Astrocyte of the hippocampus (primary cell): ENCODE measurements at places on chromosomes 5 and 9.
A peak's percentile ranks its signal among the peaks of the same experiment; 100 is the strongest.

DNA sequence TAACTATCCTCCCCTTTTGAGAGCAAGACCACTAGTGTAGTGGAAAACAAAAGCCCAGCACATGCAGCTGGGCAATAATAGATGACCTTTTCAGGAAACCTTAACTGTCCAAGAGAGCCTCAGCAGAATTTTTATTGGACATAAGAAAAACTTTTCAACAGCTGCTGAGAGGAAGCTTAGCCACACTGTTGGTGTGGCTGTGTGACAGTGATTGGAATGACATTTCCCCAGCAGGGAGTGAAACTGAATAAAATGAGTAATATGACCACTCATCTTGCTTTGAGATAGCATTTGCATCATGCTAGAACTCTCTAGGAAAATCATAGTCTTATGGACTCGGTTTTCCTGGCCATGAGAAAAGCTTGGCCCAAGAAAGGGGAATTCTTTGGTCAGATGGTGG, 687.8 kb downstream of the SLCO4C1 start:
- peak; percentile 13 for DNase-seq

GRCh38 chr5:89300426-89300970, 417.5 kb upstream of the MEF2C start:
- DNase-seq, result no peak

DNA sequence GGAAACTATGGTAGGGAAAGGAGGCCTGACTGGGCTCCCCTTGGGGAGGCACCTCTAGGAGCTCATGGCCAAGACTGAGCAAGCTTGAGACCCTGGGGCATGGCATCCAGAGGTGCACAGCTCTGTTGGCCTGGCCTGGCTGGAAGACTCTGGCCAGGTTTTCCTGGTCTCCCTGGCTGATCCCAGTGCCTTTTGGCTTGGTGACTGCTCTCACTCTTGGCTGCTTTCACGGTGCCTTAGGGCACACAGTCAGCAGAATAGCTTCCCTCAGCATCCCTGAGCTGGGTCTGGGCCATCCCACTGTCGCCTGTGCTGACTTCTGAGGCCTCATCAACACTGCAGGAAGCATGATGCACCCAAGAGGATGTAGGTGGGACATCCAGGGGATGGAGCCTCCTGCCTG, 13.4 kb upstream of the DELE1 start:
- no peak for DNase-seq

DNA sequence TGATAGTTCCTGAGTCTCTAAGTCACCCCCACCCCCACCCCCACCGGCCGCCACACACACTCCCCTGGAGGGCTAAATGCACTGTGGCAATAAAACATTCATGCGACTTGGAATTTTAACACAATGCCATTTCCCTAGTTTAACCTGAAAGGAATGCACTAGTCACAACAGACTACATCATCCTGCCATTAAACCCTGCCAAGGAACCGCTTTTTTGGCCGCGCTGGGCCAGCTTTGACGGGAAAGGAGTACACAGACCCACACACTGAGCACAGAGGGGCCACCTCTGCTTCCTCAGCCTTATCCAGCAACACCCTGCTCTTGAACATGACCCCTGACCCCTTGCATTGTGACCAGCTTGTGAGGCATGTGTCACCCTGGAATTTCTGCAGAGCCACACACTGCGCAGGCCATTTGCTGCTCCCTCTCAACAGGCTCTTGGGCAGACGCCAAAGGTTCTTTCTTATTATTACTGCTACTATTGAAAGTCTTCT, 165.3 kb downstream of the BNC2 start:
- peak; percentile 99 for DNase-seq

- no peak for DNase-seq
Measured at GRCh38 chr9:4792054-4792571, 631 bp upstream of the RCL1 start.

- no peak for DNase-seq
Measured at GRCh38 chr9:120904978-120905301, 21.7 kb downstream of the TRAF1 start.

DNA sequence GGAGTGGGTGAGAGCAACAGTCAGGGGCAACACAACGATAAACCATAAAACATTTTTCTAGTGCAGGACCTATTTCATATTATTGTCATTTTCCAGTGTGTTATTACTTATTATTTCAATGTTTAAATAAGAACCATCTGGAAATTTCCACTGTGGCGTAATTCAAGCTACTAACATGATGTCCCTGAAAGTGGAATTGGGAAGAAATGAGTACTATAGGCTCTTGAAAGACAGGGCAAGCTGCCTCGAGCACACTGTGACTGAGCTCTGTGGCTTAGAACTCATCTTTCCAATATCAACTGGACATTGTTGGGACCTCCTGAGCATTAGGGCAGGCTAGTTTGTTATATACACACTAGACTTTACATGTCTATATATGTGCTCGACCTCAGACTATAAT, 182.9 kb upstream of the RIOK2 start:
- no peak for DNase-seq

GRCh38 chr9:137631345-137632229, 12.8 kb downstream of the EHMT1 start:
- no peak for DNase-seq

- no peak for DNase-seq
Measured at GRCh38 chr5:87263498-87263897, 4.2 kb upstream of the RASA1 start.

- no peak for DNase-seq
Measured at GRCh38 chr9:37446401-37446800, 18.8 kb downstream of the ZBTB5 start.

DNA sequence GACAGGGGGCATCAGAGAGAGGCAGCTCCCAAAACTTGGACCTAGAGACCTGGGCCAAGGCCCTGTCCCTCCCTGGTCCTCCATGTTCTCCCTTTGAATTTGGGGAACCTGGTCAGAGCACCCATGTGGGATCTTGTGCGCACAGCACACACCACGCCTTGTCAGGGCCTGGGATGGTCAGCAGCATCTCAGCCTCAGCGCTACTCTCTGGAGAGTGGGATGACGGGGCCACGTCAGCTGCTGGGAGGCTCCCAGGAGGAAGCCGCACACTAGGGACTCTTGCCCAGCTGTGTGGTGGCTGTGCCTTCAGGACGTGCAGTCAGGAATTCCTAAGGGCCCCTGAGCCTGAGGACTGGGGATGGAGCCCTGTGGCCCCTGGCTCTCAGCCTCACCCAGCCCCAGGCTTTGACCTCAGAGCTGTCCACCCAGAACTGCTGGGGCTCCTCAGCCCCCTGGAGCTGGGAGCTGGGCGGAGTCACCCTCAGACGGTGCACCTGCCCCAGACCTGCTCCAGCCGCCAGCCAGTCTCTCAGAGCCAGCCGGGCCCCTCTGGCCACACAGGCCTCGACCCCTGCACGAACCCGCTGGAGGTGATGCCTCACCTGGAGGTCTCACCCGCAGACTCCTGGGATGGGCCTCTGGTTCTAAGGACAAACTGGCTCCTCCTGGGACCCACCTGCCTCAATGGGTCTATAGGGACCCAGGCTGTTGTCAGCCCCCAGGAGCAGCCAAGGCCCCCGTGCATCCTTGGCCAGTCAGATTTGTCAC, 38.3 kb upstream of the EGFL7 start:
- DNase-seq, result no peak

DNA sequence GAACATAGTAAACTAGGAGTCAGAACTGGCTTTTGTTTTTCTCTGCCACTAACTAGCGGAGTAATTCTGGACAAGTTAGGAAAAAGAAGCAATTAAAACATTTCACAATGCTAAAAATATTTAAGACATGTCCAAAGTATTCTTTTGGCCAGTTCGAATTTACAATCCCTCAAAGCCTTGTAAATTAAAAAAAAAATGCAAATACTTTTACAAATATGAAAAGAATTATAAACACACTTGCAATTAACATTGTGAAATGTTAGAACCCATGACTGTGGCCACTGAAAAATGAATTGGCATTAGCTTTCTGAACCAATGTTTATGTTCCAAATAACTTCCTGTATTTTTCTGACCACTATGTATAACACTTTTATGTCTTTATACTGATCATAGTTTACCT, 2.2 kb downstream of the RAD1 start:
- no peak for DNase-seq

DNA sequence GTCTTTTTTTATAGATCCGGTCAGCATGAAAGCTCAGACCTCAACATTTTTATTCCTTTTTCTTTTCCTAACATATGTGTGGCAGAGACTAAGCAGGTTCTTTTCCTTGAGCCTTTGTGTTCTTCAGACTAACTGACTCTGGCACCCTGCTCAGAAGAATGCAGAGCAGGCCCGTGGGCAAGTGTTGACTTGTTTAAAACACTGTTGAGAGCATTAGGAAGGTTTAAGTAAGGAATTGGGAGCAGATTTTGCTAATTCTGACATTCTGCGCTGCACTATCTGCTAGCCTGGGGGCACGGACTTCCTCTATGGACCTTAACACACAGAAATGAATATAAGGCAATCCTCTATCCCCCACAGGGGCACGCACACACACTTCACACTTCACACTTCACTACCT, 182.5 kb upstream of the PIK3R1 start:
- DNase-seq, result no peak

- no peak for DNase-seq
Measured at GRCh38 chr5:139885172-139885856, 89.7 kb downstream of the PSD2 start.

DNA sequence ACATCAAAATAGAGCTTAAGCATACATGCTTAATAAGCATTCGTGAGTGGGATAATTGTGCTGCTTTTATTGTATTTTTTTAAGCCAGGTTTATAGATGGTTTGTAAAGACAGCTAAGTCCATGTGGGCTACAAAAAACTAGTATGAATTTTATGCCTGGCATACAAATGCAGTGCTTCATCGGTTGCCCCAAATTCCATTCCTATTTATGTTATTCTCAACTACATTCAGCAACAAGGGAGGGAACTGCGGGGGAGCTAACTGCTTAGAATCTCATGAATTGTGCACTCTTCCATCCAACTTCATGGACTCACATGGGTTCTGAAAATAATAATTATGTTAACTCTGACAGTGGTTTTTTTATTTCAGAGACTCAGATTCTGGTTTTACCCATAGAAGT, 199.2 kb downstream of the FAM170A start:
- DNase-seq, result peak; percentile 13

- DNase-seq, result no peak
Measured at GRCh38 chr5:121257621-121258020, 594.1 kb upstream of the FTMT start.

- DNase-seq, result peak; percentile 64
Measured at GRCh38 chr9:4689687-4690104, 10.3 kb downstream of the CDC37L1 start.

DNA sequence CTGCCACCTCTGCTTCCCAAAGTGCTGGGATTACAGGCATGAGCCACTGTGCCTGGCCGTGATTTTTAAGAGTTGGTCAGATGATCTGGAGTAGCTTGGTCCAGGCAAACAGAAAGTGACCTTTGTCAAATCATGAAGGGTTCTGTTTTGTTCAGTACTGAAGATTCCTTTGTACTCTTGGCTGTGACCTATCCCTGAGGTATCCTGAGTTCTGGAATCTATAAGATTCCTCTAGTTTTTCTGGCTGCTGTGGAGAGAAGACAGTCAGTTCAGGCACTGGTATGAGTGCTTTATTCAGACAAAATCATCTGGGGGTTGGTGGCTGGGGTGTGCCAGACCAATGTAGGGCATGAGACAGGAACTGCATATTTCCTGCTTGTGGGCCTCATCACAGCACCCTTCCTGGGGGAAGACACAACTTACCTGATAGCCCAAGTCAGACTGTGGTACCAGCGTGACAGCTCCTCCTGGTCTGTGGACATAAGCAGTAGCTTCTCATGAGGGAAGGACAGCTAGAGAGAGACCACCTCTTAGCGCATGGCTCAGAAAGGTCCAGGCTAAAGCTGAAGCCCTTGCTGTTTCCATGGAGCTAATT, 3.1 kb downstream of the ARHGEF39 start:
- no peak for DNase-seq

DNA sequence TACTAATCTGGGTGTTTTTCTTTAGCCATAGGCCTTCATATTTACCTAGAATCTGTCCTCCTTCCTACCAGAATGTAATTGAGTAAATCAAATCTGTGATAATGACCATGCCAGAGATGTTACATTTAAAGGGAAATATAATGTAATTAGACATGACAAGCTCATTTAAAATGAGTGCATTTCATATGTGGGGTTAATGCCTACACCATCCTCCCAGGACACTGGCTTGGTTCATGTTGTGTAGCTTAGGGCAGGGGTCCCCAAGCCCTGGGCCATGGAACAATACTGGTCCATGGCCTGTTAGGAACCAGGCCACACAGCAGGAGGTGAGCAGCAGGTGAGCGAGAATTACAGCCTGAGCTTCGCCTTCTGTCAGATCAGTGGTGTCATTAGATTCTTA, 276.9 kb upstream of the DAP start:
- no peak for DNase-seq

- no peak for DNase-seq
Measured at GRCh38 chr5:156261275-156261939, 65.6 kb upstream of the SGCD start.

DNA sequence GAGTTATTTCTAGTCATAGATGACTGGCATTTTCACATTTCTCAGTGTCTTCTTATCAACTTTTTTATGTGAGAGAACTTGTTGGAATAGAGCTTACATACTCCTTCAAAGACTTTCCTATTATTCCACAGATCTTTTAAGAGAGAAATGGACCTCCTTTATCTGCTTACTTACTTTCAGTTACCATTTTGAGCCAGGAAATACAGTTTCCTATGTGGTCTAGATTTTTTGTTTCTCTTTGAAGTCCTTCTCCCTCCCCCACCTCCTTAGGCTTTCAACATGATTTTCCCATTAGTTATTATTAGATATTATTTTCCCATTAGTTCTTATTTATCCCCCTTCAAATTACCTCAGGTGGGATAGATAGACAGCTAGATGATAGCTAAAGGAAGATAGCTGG, 289.1 kb upstream of the ITGA1 start:
- no peak for DNase-seq

DNA sequence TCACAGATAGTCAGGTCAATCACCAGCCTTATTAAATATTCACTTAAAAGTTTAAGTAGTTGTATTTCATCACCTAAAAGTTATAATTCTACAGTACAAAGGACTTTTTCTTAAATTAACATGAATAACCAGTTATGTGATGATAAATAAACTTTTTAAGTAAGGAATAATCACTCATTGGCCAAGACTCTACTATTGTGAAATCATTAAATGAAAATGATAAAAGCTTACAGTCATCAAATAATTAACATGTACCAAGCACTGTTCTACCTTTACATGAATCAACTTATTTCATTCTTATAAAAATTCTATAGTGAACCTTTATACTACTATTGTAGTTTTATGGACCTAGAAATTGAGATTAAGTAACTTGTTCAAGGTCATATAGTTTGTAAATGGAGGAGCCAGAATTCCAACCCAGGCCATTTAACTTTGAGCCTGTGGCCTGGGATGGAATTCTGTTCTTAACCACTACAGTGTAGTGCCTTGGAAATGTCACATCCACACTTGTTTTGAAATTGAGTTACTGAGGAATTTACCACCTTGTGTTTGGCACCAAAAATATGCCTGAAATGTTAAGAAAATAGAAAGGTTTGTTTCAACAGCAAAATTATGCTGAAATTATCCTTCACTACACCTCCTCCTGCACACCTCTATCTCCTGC, 32.8 kb upstream of the MSANTD3 start:
- peak; percentile 51 for DNase-seq

DNA sequence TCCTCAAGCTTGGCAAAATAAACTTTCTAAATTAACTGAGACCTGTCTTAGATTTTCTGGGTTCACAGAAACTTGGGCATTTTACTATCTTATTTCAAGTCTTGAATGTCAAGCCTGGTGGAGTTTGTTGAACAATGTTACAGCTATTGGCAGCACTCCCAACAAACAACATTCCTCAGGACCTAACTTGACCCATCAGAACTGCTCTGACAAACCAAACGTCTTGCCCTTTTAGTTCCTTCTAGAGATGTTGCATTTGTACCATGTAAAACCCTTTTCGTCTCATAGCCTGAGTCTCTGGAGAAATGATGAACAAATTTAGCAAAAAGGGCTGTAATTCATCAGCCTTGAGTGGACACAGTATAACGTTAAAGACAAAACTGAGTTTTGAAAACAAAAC, 51.1 kb downstream of the GNA14 start:
- no peak for DNase-seq
